ENCODE measurements at places on chromosomes 1 and 21. TPM values are rescaled to one million over a fixed set of nuclear protein-coding genes. Genes with fewer than 3 reads are reported as not detected.

The ADGRB2 gene
- 1.1 TPM for total RNA-seq

The RORC gene
- 21.7 TPM for total RNA-seq

- H3K4me3 ChIP-seq = no peak overlapping the region
- H3K36me3 ChIP-seq = no peaks in the 10 kb centered on the region
- H3K27me3 ChIP-seq = no peaks in the 10 kb centered on the region
- H3K27ac ChIP-seq = no peak overlapping the region
- no peaks in the 10 kb centered on the region for H3K4me1 ChIP-seq
- no peak for DNase-seq
Observed at GRCh38 chr1:232186931-232187330, 443.0 kb downstream of the SIPA1L2 start.

DNA sequence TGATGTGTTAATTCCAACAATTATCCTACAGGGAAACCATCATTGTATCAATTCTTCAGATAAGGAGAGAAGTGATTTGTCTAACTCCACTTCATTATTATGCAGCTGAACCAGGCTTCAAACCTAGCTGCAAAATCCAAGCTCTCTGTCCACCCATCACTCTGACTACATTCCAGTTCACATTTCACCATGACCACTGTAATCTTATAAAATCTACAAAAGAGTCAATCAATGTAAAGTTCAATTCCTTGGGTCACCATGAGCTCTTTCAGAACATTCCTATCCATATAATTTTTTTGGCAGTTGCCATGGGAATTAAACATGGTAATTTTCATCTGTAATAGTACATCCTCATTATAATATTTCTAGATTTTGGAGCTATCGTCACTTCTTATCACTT lies 100.9 kb downstream of the PLPPR5 start:
- H3K4me1 ChIP-seq = no peaks in the 10 kb centered on the region
- H3K4me3 ChIP-seq = no peak overlapping the region
- no peak for DNase-seq
- H3K36me3 ChIP-seq = no peaks in the 10 kb centered on the region
- no peak overlapping the region for H3K27ac ChIP-seq
- H3K27me3 ChIP-seq = no peaks in the 10 kb centered on the region

DNA sequence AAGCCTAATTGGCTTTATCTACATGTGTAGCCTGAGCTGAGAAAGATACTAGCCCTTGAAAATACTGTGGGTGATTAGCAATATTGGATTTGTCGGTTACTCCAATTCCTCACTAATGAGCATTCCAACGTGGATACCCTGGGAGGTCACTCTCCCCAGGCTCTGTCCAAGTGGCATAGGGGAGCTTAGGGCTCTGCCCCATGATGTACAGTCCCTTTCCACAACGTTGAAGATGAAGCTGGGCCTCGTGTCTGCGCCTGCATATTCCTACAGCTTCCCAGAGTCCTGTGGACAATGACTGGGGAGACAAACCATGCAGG lies 2.6 kb downstream of the RCC1 start:
- no peaks in the 10 kb centered on the region for H3K27me3 ChIP-seq
- no peak for DNase-seq
- H3K4me3 ChIP-seq = peak overlapping the region; percentile 90
- H3K36me3 ChIP-seq = peaks cover 60% of the 10 kb centered on the region

The SPRR2B gene
- not detected for total RNA-seq

DNA sequence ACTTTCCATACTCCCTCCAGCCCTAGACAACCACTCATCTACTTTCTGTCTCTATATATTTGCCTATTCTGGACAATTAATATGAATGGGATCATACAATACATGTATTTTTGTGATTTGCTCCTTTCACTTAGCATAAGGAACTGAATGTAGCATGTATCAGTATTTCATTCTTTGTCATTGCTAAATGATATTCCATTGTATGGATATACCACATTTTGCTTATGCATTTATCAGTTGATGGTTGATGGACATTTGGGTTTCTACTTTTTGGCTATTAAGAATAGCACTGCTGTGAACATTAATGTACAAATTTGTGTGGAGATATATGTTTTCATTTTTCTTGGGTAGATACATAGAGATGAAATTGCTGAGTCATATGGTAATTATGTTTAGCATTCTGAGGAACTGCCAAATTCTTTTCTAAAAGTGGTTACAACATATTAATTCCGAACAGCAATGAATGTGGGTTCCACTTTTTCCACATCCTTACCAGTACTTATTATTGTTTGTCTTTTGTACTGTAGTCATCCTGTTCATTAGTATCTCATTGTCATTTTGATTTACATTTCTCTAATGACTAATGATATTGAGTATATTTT lies 121.0 kb downstream of the LRRC40 start:
- no peaks in the 10 kb centered on the region for H3K36me3 ChIP-seq
- no peak overlapping the region for H3K4me3 ChIP-seq
- H3K4me1 ChIP-seq = no peaks in the 10 kb centered on the region

Measured in lower lobe of right lung (tissue), 2 donors.